Endodermal cell (in vitro differentiated cells): ENCODE measurements at places on chromosomes 3 and 15. TPM values are rescaled to one million over a fixed set of nuclear protein-coding genes. Genes with fewer than 3 reads are reported as not detected.

DNA sequence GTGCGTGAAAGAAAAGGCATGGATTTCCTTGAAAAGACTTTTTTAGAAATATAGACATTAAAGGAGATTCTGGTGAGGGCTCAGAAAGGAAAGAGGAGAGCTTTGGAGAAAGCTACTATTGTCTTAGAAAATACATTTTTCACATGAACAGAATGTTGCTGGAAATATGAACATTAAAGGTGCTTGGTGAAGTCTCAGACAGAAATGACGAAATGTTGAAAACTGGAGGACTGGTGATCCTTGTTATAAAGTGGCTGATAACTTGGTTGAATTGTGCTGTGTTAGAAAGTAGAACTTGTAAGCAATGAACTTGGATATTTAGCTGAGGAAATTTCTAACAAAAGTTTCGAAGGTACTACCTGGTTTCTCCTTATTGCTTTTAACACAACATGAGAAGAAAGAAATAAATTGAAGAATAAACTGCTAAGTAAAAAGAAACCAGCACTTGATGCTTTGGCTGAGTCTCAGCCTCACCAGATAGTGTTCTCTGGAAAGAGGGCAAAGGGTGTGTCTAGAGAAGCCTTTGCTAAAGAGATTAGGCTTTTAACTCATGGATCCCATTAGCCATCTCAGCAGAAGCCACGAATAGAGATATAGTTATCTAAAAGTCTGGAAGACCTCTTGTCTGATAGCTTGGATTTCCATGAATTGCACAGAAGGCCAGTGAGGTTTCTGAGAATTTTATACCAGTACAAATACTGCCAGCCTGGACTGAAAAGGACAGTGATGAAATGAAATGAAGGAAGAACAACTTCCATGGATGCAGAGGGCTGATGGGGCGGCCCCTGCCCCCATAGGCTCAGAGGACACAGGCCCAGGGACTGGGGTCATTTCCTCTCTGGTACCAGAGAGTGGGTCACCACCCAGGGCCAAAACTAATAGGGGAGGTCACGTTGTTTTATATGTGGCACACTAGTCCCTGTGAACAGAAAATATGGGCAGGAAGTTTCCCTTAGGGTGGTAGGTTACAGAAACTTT lies 91.5 kb downstream of the RPL22L1 start:
- no peaks in the 10 kb centered on the region for H3K36me3 ChIP-seq
- peaks cover 5% of the 10 kb centered on the region for H3K4me1 ChIP-seq
- peak overlapping the region; percentile 12 for H3K4me3 ChIP-seq
- no peak for DNase-seq
- no peaks in the 10 kb centered on the region for H3K27me3 ChIP-seq
- H3K27ac ChIP-seq = no peak overlapping the region

Gene ISLR
- total RNA-seq = 0.29 and 0.41 TPM in 2 replicates

DNA sequence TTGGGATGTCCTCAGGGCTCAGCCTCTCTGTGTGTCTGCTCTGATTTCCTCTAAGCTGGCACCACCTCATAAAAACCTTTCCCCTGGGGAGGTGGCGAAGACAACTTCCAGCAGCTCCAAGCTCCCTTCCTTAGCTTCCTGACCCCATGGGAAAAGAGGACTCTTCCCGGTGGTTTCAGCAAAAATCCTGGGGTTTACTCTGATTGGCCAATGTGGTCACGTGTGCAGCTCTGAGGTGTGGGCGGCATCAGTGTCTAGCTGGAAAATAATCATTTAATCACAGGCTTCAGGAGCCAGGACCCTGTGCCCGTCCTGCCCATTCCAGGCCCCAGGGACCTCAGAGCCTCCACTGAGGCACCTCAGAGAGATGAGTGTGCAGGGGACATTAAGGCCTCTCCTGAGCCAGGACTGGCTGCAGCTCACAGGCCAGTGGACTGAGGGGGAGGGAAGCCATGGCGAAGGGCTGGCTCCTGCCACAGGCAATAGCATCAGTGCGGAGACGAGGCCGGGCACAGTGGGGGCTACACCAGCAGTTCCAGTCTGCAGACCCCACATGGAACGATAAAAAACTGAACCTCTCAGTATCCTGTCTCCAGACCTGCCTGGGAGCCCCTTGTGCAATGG lies 104.1 kb downstream of the TPRA1 start:
- no peak overlapping the region for H3K27ac ChIP-seq
- no peaks in the 10 kb centered on the region for H3K36me3 ChIP-seq
- no peak overlapping the region for H3K4me3 ChIP-seq
- no peaks in the 10 kb centered on the region for H3K4me1 ChIP-seq
- DNase-seq = peak; percentile 13

Gene ALS2CL
- 17.0 to 20.8 TPM (median 19.1 TPM) in 3 replicates for total RNA-seq

- no peak overlapping the region for H3K27ac ChIP-seq
- no peak for DNase-seq
- no peaks in the 10 kb centered on the region for H3K36me3 ChIP-seq
- H3K4me3 ChIP-seq = no peak overlapping the region
- no peaks in the 10 kb centered on the region for H3K27me3 ChIP-seq
Observed at GRCh38 chr3:117510396-117510795, 800.8 kb downstream of the TUSC7 start.

Gene STRIT1
- total RNA-seq = not detected in 3 replicates
